ENCODE measurements at places on chromosomes 16 and 17.

DNA sequence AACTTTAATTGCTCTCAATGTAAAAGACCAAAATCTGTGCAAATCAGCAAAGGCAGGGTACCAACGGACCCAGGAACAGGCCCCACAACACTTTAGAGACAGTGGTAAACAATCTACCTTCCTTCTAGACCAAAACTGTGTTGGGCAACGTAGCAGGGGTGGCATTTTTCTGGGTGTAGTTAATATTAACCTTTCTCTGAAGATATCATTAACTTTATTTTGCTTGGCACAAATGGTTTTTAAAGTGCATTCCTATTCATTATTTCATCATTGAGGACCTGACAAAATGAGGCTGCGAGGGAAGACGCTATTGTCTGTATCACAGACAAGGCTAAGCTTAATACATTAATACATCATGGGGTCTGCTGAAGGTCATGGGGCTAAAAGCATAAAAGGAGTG lies 37.9 kb upstream of the TRAP1 start:
- no peak for DNase-seq

- no peak for DNase-seq
Measured at GRCh38 chr17:50565402-50566350, 5.2 kb downstream of the CACNA1G start.

DNA sequence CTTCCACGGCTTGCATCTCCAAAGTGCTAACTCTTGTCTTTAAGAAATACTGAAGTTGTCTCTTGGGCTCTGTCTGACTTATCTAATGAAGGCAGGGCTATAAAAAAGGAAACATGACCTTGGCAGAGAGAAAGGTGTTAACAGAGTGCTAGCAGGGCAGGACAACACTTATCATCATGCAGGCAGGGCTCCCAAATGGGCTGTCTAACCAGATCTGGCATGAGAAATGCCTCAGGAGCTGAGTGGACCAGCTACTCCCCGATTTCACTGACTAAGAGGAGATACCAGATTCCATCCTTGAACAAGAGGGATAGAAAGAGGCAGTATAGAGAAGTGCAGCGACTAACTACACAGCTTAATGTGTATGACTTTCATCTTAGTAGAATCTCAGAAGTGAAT lies 32.6 kb downstream of the PMP22 start:
- no peak for DNase-seq

- DNase-seq, result no peak
Measured at GRCh38 chr17:62126292-62126691, 61.2 kb upstream of the MED13 start.

All from T-helper 17 cell (primary cell).